Erythroblast (primary cell): ENCODE measurements at places on chromosomes 5 and 9.

DNA sequence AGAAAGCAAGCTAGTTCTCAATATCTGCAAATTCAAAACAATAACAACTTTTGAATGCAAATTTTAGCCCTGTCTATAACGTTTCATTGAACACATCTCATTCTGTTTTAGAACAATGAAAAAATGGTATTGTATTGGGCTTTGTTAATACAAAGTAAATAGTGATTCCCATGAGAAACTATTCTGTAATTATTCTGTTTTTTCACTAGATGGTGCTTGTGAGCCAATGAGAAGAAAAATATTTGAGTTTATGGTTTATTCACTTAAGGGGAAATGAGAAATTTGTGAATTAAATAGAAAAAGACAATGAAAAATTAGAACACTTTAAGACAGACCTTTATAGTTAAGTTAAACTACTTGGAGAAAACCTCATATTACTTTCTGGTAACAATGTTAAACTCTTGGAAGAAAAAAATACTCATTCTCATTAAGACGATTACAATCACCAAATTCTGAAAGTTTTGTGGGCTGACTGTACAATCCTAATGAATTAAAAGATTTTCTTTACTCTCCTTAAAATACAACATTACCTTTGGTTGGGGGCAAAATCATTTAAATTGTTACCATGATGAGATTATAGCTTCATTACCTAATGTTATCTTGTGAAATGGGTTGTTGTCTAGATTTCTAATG, 127.0 kb downstream of the NNT start:
- DNase-seq: peak; percentile 42

GRCh38 chr5:36877667-36878391, 1.3 kb downstream of the NIPBL start:
- DNase-seq: peak; percentile 82

DNA sequence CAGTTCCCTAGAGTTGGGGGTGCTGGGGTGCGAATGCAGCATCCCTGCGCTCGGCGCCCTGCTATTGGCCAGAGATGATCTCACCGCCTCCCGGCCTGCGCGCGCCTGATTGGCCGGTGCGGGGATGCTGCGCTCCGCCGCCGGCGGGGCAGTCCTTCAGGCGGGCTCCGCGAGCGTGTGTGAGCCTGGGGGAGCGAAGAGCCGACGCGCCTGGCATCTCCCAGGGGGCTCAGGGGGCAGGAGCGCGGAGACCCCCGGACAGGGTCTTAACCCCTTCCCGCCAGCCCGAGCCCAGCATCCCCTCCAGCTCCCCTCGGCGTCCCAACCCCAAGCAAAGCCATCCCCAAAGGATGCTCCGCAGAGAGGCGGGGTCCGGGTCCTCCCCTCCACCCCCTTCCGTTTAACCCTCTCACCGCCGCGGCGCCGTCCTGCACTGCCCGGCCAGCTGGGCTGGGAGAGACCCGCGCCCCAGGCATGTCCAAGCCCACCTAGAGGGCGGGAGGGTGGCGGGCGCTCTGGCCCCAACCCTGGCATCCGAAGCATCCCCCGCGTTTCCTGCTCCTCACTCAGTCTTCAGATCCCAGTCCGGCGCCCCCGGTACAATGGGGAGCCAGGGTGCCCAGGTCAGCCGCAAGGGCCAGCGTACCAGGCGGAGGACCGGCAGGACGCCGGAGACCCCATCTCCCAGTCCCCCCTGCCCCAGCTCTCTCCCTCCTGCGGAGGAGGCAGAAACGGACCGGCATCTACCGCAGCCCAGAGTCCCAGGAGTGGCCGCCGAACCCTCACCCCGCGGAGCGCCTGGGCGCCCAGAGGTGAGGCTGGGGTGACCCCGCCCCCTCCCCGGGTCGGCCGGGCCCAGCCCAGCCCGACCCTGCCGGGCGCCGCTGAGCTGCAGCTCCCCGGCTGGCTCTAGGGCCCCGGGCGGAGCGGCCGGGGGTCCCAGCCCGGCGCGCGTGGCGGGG, 19.3 kb upstream of the TOR2A start:
- no peak for DNase-seq

- no peak for DNase-seq
Observed at GRCh38 chr5:170482511-170482910, 21.3 kb upstream of the KCNIP1 start.

DNA sequence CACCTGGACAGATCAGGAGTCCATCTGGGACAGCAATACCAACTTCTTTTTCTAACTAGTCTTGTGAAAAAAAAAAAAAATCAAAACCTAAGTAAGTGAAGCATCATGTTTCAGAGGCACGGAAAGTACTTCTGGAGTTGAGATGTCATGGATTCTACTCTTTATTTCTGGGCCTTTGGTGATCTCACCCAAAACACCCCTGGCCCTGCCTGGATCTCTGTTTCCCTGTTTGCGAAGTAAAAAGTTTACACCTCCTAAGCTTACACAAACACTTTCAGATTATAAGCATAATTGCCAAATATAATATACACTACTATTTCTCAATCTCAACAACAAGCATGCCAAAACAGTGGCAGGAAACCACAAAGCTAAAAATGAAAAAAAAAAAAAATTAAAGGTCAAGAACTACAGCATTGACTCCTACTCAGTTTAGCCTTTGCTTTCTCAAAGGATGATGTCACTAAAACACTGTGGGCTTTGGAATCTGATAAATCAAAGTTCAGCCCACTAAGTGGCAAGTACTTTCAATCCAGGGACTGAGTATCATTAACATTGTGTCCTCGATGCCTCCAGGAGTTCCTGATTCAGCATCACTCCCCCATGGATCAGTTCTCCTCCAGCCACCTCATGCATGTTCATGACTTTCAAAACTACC, 291.9 kb downstream of the NFIB start:
- DNase-seq: no peak

DNA sequence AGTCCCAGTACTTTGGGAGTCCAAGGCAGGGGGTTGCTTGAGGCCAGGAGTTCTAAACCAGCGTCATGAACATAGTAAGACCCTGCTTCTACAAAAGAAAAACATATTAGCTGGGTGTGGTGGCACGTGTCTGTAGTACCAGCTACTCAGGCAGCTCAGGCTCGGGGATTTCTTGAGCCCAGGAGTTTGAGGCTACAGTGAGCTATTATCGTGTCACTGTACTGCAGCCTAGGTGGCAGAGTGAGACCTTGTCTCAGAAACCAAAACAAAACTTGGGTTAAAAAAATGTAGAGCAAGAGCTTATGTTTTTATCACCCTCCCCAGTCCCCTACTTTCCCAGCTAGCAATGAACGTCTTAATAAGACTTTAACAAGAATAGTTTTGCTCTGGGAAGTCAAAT, 46.7 kb downstream of the UHRF2 start:
- no peak for DNase-seq

- DNase-seq: no peak
Observed at GRCh38 chr5:177295924-177296323, 7.6 kb downstream of the RAB24 start.

- no peak for DNase-seq
Observed at GRCh38 chr9:110777196-110777875, 108.7 kb downstream of the MUSK start.

- DNase-seq: no peak
Observed at GRCh38 chr5:29017501-29017900, 1979.1 kb upstream of the CDH9 start.

DNA sequence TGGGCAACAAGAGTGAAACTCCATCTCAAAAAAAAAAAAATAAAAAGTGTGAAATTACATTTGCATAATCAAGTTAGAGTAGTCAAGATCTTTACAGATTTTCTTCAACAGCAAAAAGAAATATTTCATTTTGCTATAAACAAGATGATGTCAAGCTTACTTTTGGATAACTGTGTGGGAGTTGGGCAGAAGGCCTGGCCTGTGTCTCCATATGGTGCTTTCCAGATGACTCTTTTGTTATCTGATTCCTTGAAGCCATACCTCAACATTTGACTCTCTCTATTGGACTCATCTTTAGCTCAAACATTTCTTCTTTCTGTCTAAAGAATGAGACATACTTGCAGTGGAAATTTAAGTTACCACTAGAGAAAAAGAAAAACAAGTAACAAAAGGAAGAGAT, 246.8 kb downstream of the MSX2 start:
- DNase-seq: no peak
